ENCODE measurements at places on chromosomes 1 and 21. TPM values are rescaled to one million over a fixed set of nuclear protein-coding genes. Genes with fewer than 3 reads are reported as not detected.

C4BPA gene
- total RNA-seq = 17.2 TPM

OR2AK2 gene
- total RNA-seq = not detected

DLGAP3 gene
- 0.04 TPM for total RNA-seq

EDARADD gene
- 2.4 TPM for total RNA-seq

PTGS2 gene
- total RNA-seq = 21.9 TPM

SELL gene
- 0.96 TPM for total RNA-seq

RAP1GAP gene
- total RNA-seq = 12.3 TPM

OR2T33 gene
- not detected for total RNA-seq
